H9 (cell line): ENCODE measurements at places on chromosomes 16 and 17. TPM values are rescaled to one million over a fixed set of nuclear protein-coding genes. Genes with fewer than 3 reads are reported as not detected.

DNA sequence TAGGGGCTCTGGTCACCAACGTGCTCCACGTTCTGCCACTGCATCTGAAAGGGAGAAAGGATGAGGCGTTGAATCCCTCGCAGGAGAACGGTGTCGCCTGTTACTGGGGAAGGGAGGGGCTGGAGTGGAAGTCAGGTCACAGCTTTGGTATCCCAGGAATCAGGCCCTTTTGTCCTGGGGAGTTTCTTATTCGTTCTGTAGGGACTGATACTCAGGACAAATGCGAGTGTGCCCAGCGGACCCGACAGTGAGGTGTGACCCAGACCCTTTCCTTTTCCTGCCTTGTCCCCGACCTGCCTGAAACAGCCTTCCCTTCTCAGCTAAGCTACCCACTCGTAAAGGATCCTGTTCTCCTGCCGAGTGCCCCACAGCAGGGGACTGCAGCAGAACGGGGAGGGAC, 177.5 kb downstream of the VPS53 start:
- DNase-seq, result no peak
- H3K27me3 ChIP-seq, result no peaks in the 10 kb centered on the region
- no peak overlapping the region for H3K4me3 ChIP-seq
- H3K27ac ChIP-seq, result no peak overlapping the region

GRCh38 chr17:68431661-68432071, 25.6 kb downstream of the WIPI1 start:
- peaks cover 13% of the 10 kb centered on the region; the same call in 2 of the 3 replicates for H3K36me3 ChIP-seq
- peak; percentile 45 for DNase-seq
- no peaks in the 10 kb centered on the region for H3K4me1 ChIP-seq
- no peak overlapping the region for H3K4me3 ChIP-seq

The TP53TG3C gene
- total RNA-seq, result not detected in 2 replicates

GRCh38 chr17:69344939-69345338, 18.0 kb upstream of the ABCA5 start:
- no peaks in the 10 kb centered on the region for H3K36me3 ChIP-seq
- no peaks in the 10 kb centered on the region for H3K27me3 ChIP-seq
- H3K4me1 ChIP-seq, result no peaks in the 10 kb centered on the region
- H3K4me3 ChIP-seq, result no peak overlapping the region
- no peak overlapping the region for H3K27ac ChIP-seq

DNA sequence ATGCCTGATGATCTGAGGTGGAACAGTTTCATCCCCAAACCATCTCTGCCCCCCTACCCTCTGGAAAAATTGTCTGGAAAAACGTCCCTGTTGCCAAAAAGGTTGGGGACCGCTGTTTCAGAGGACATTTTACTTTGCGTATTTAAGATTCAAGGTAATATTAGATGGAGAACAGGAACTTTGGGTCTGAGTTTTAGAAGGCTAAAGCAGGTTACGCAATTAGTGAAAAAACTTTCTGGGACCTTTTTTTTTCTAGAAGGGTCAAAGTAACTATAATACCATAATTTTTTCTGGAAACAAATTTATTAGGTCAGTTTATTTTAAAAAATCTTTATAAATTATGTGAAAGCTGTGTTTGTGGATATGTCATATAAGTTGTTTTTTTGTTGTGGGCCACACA, 5.8 kb downstream of the TANC2 start:
- no peak overlapping the region for H3K27ac ChIP-seq
- H3K27me3 ChIP-seq, result no peaks in the 10 kb centered on the region; the same call in 1 of the 2 replicates
- H3K36me3 ChIP-seq, result peaks cover 20% of the 10 kb centered on the region
- no peaks in the 10 kb centered on the region; the same call in 1 of the 2 replicates for H3K4me1 ChIP-seq
